ENCODE measurements at places on chromosomes 16 and 17.

- DNase-seq: no peak
These were observed 3.9 kb upstream of the C17orf99 start for GRCh38 chr17:78142119-78142861.

GRCh38 chr17:33871720-33872540 is 383.2 kb upstream of the CCL2 start:
- DNase-seq: no peak

- DNase-seq: no peak
These were observed 197.9 kb downstream of the RBFOX3 start for GRCh38 chr17:79412886-79413390.

- DNase-seq: no peak
These were observed 27.5 kb upstream of the NKD1 start for GRCh38 chr16:50520451-50521245.

DNA sequence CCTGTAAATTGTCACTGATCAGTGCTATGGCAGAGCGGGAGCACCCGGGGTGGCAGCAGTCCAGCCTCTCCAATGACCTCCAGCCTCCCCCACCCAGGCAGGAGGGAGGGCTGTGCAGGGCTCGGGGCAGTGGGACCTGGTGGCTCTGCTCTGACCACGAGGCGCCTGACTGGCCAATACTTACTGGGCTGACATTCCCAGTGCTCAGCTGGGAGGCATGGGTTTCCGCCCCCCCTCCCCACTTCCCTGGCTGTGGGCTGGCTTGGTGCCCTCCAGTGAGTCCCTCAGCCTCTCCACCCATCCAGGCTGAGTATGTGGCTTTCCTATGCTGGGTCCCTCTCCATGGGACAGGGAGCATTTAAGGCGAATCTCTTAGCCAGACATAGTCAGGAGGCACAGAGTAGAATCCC is 2.7 kb downstream of the SOCS3 start:
- DNase-seq: peak; percentile 72

- DNase-seq: no peak
These were observed 190.1 kb downstream of the C16orf78 start for GRCh38 chr16:49563666-49564065.

- no peak for DNase-seq
These were observed 26.2 kb upstream of the MAP3K14 start for GRCh38 chr17:45342871-45343526.

DNA sequence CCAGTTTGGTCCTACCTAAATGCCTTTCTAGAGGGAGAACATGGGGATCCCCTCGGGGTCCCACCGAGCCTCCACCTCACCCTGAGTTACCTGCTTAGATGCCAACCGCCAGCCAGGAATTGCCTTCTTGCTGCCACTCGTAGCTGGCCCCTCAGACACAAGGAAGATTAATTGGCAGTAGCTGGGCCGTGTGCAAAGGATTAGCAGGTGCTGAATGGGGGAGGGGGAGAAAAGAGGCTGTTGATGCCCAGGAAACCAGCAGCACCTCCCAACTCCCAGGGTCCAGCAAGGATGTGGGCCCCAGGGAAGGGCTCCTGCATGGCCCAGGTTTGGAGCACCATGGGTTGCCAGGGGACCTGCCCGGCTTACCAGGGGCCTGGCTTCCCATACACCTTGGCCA is at the start of gene CNGB1:
Gene CNGB1 (minus strand): TSS at position 159 of the 400 bp plus-strand sequence. CDS start 3,842 bp downstream, outside the sequence.
- peak; percentile 27 for DNase-seq

DNA sequence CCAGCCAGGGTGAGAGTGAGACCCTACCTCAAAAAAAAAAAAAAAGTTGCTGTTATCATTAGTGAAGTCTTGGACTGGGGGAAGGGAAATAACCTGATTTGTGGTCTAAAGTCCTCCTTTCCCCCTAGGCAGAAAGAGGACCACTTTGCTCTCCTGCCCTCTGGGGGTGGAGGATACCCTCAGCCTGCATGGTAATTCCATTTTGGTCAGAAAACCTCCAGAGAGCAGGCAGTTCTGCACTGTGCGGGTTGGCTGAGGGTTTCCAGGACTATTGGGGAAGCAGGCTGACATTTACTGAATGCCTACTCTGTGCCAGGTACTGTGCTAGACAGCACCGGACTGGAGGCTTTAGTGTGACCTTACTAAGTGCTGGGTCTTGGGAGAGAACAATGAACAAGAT is 2.6 kb downstream of the ADAP2 start:
- DNase-seq: no peak
